ENCODE measurements at places on chromosomes 2 and 18. TPM values are rescaled to one million over a fixed set of nuclear protein-coding genes. Genes with fewer than 3 reads are reported as not detected.

- no peak for DNase-seq
Observed at GRCh38 chr2:30823452-30823851, 16.2 kb upstream of the CAPN13 start.

DNA sequence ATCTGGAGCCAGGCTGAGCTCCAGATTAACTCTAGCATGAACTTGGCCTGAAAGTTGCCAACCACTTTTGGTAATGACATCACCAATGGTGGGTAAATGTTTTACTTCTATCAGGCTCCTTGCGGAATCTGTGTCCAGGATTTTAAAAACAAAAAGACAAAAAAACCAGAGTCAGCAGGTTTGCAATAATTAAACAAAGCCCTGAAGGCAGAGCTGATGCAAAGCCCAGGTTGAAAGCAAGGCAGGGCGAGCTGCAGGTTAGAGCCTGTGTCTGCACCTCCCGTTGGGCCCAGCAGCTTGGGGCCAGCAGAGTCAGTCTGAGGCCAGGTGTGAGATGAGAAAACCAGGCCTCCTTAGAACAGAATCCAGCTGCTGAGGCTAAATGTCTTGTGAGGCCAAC lies 29.1 kb upstream of the ALK start:
- DNase-seq = no peak

CACNB4 gene
- 0.26 TPM for total RNA-seq

ZC3H8 gene
- 4.0 TPM for total RNA-seq
